ENCODE measurements at places on chromosomes 2 and 18.

DNA sequence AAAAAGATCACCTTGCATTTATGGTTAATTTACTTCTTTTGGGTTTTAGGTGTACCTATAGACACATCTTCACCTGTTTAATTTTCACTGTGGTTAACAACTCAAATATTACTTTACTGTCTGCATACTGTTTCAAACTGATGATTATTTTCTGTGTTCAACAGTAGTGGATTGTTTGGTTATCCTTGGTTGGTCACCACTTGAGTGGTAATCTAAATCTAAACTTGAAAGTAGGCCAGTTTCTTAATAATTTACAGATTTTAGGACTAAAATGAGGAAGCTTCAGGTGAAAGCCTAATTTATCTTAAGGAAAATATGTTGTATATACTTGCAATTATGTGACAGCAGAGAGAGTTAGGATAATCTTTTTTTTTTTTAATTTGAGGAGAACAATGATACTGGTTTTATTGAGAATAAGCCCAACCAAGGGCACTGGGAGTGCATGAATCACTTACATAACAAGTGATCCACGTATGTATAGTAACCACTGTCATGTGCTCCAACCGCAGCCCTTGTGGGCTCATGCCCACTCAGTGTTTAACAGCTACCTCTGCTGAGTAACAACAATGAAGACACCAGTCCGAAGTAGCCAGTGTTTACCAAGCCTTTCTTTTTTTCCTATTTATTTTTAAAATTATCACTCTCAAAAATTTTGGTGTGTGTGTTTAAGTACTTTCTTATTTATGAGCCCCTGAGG is 31.0 kb upstream of the WDSUB1 start:
- DNase-seq = no peak

DNA sequence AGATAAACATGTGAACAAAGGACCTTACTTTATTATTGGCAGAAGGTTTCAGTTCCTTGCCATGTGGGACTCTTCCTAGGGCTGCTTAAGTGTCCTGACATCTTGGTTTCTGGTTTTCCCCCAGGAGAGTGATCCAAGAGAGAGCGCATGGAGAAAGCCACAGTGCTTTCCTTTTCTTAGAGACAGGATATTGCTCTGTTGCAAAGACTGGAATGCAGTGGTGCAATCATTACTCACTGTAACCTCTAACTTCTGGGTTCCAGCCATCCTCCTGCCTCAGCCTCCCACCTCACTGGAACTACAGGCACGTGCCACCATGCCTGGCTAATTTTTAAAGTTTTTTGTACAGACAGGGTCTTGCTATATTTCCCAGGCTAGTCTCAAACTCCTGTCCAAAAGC is 38.1 kb upstream of the TCF7L1 start:
- DNase-seq = no peak

GRCh38 chr2:9333591-9334171 is 89.6 kb downstream of the ITGB1BP1 start:
- no peak for DNase-seq

- DNase-seq = no peak
Measured at GRCh38 chr18:60111525-60111924, 211.7 kb downstream of the PMAIP1 start.

DNA sequence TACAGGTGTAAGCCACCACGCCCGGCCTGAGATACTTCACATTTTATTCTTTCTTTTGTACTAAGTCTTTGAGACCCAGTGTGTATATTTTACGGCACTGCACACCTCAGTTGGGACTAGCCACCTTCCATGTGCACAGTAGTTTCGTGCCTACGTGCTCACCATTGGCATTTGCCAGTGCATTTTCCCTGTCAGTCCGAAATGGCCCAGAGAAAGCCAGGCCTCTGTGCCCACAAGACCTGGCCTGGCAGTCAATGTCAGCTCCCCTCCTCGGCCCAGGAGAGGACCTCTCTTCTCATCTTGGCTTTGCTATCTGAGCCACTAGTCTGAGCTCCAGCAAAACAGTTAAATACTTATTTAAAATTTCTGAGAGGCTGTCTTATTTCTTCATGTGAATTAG is 147.8 kb upstream of the KLHL29 start:
- no peak for DNase-seq

DNA sequence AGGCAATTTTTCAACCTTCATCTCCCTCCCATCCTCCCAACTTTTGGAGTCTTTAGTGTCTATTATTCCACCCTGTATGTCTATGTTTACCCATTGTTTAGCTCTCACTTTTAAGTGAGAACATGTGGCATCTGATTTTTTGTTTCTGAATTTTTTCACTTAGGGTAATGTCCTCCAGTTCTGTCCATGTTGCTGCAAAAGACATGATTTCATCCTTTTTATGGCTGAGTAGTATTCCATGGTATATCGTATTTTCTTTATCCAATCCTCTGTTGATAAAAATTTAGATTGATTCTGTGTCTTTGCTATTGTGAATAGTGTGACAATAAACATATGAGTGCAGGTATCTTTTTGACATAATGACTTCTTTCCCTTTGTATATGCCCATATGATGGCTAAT is 48.2 kb downstream of the G6PC2 start:
- no peak for DNase-seq

- no peak for DNase-seq
Measured at GRCh38 chr2:176583607-176584006, 314.4 kb downstream of the MTX2 start.

DNA sequence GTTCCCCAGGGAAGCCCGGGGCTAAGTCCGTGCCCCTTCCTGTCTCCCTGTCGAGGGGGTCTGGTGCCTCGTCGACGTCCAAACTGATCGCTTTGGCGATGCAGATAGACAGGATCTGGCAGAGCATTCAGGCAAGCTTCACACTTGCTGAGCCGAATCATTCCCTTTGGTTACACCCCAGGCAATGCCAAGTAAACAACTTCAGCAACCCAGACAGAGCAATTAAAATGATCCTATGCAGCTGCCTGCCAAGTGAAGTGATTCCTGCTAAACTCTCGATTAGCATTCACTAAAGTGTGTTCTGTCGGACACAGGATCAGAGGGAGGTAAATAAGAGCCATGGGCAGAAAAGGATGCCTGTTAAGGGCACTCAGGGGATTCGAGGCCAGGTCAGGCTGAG is 108.2 kb upstream of the RAB12 start:
- DNase-seq = no peak

GRCh38 chr2:86195055-86195807 is at the start of gene IMMT:
IMMT (minus strand) TSS chr2:86195462; CDS start chr2:86195382, 80 bp downstream.
- DNase-seq = peak; percentile 89

DNA sequence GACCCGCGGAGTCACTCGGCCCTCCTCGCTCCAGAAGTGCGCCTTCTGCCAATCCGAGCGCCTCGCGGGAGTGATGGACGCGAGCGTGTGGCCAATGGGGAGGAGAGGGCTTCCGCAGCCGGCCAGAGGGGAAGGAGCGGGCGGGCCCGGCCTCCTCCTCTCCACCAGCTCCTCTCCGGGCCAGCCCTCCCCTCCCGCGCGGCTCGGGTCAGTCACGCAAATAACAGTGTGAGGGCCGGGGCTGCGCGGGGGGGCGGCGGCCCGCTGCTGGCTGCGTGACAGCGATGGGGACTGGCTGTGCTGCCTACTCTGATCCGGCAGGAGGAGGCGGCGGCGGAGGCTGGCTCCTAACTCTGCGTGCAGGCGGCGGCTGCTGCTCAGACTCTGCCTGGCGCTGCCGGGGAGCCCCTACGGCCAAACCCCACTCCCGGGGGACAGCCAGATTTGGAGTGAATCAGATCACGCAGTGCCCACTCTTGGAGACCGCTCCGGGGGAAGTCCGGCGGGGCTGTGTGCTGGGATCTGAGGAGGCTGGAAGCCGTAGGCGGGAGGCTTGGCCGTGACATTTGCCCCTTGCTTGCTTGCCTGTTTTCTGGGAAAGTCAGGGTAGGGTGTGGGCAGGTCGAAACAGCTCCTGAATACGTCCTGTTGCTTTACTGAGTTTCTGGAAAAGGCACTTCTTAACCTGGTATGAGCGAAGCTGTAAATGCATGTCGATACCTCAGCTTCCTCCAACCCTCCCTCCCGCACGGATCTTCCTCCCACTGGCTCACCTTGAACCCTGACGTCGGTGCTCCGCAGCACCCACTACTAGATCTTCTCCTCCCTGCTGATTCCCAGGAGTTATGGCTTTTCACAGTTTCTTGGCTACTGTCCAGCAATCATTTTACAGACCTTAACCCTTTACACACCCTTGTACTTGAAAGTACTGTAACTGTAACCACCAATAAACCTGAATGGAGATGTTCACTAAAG is 97.9 kb upstream of the SERTAD2 start:
- DNase-seq = no peak

DNA sequence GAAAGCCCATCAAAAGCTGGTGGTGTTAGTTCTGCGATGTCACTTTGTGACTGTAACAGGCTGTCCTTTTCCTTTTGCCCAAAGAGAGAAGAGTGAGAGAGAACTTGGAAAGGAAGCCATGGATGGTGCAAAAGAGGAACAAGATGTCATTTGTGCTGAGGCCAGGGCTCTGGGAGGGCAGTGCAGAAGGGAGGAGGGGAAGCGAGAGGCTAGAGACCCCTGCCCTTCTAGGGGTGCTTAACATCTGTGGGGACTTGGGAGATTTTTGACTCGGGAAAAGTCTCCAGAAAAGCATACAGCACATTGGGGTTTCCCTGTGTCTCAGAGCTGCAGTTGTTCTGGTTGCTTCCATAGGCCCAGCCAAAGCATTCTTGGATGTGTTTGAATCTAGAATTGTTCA is 49.6 kb downstream of the ZBTB7C start:
- no peak for DNase-seq

DNA sequence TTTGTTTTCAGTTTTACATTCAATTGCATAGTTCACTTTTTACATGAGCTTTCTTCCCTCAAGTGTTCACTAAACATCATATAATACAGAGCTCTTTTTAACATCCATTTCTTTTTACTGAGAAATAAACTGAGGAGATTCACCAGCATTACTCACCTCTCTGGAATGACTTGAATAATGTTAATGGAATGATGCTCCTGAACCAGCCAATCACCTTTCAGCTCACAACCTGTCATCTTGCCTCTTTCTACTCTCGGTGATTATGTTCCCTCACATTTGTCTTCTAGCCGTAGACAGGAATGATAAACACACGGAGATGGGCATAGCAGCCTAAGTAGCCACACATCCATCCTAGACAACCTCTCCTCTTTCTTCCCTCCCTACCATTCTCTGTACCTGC is 301.7 kb downstream of the PAX3 start:
- DNase-seq = no peak

DNA sequence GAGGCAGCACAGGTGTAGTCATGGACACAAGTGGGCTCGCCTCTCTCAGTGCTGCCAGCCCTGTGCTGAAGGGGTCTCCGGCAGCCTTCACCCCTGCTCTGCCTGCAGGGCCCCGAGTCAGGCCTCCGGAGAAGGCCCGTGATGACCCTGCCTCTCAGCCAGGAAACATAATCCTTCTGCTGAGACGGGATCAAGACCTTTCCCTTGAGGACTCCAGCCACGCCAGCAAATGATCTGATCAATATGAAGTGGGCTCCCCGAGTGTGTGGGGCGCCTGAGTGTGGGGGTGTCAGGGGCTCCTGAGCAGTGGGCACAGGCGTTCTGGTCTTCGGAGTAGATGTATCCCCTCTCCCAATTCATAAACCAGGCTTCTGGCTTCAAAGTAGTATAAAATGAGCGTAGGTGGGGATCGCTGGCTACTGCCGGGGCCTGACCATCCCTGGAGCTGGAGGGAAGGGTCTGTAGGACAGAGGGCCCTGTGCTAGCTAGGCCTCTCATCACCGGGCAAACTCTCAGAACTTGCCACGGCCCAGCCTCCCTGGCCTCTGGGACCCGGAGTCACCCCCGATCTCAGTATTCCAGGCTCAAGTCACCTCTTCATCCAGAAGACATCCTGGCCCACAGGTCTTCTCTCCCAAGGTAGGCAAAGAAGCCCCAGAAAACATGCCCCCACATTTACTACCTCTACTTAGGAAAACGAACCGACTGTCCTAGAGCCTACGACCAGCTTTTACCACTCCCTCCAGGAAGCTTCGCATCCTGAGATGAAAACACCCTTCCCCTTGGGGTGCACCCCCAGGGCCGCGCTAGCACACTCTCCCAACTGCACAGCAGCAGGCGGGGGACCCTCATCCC is 33.6 kb downstream of the CRACDL start:
- DNase-seq = no peak

- DNase-seq = no peak
Measured at GRCh38 chr18:37529863-37530262, 35.7 kb downstream of the CELF4 start.

GRCh38 chr18:79377187-79377891 is 18.4 kb upstream of the NFATC1 start:
- no peak for DNase-seq

DNA sequence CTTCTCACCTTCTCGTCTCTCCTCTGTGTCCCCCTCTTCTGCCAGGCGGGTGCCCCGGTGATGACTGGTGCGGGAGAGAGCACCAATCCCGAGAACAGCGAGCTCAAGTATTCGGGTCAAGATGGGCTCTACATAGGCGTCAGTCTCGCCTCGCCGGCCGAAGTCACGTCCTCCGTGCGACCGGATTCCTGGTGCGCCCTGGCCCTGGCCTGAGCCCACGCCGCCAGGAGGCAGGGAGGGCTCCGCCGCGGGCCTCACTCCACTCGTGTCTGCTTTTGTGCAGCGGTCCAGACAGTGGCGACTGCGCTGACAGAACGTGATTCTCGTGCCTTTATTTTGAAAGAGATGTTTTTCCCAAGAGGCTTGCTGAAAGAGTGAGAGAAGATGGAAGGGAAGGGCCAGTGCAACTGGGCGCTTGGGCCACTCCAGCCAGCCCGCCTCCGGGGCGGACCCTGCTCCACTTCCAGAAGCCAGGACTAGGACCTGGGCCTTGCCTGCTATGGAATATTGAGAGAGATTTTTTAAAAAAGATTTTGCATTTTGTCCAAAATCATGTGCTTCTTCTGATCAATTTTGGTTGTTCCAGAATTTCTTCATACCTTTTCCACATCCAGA is 31.3 kb downstream of the GATA6 start:
- DNase-seq = no peak

DNA sequence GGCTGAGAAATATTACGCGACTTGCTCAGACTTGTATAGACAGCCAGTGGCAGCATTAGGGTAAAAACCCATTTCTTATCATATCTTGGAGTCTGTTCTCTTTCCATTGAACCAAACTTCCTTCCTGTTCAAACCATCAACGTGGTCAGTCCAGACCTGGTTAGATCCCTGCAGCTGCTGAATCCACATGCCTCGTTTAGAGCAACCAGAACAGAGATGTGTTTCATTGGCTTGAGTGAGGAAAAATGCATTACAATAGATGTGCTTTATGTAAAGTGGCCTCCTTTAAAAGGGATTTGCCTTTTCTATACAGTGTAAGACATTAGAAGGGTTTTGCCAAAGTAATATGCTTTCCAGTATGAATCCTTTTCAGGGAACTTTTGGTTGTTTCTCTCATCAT is 232.4 kb downstream of the MEIS1 start:
- DNase-seq = no peak

DNA sequence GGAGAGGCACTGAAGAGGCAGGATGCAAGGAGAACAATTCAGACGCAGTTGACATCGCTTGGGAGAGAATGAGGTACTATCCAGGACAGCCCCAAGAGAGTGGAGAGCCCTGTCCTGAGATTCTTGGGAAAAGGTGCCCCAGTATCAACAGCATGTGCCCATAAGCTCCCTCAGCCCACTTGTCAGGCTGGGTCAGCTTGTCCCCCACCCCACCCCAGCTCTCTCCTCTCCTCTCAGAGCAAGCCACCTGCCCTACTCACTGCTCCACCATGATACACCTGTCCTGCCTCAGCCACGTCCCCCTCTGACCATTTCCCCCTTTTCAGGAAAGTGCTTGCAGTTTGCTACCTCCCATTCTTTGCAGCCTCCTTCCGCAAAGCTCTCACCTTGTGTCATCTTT is 111.8 kb downstream of the XRCC5 start:
- DNase-seq = no peak

Measured in stimulated activated CD8-positive, alpha-beta memory T cell treated with anti-CD3 and anti-CD28 coated beads, Interleukin-2, amount 100 ng/mL, for 1 hour (primary cell).